ENCODE measurements at places on chromosomes 4 and X.

DNA sequence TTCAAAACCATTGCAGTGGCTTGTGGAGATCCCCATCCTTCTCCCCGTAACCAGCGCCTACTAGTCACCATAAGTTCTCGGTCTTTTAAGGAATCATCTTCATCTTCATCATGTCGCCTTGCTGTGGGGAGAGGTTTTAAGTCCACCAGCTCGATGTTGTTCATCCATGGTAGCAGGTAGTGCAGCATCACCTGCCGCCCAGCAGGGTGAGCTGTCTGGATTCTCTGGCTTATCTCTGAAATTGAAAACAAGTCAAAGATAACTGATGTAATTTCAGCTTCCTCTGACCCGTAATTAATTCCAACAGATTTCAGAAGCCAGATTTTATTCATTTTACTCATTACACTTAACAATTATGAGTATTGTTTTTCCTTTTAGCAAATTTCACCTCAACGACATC lies 67.4 kb downstream of the ZAR1 start:
- no peak for DNase-seq

DNA sequence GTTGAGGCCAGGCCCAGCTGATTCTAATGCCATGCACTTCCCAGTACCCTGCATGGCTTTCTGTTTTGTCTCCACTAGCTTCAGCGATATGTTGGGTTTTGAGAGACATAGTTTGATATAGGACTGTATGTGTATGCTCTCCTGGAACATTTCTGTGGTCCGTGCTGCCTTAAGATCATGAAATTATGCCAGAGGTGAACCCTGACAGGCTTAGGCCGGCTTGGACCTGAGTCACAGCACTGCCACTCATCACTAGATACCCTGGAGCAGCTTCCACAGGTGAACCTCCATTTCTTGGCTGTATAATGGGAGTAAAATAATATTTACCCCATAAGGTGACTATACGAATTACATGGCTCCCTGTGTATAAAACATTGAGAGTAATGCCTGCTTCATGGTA lies 6.4 kb downstream of the SGMS2 start:
- DNase-seq, result no peak

DNA sequence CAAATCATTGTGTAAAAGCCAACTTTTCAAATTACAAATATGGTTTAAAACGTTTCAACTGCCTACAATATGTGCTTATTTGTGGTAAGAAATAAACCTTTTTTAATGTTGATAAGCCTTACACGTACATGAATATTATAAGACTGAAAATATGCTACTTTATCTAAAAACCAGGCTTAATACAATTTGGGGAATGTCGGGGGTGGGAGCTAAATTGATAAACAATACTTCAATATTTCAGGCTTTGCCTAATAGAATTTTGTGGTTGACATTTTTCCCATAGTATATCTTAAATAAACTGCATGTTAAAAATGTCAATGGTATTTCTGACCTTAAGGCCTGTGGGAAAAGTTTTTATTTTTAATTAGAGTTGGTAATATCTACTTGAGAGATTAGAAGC lies 69.8 kb upstream of the SLIT2 start:
- DNase-seq, result no peak

DNA sequence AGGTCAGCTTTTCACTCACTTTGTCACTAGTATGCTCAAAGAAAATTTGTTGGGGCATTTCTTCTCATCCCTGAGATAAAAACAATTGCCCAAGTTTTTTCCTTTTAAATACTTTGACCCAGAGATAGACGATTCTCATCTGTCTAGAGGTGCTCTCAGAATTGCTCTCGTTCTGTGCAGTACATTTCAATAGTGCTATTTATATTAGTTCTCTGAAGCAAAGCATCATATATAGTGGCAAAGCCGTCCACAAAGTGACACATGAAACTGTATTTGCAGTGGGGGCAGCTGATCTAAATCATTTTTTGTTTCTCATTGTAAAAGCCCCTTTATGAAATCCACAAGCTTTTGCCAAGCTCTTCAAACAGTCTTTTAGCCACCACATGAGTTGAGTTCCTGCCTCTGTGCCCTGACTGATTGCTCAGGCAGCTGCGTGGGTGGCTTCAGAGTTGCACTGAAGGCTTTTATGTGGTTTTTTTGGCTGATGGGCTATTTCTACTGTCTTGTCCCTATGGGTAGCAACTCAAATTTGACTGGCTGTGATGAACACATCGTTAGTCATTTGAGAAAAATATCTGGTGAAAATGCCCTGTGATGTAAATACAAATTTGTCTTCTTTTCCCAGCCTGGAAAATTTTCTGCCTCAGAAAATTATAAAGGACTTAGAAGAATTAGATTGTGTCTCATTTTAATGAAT lies 119.1 kb upstream of the OTUD4 start:
- no peak for DNase-seq

- DNase-seq, result peak; percentile 25
Observed at GRCh38 chr4:95547715-95548471, 880 bp downstream of the UNC5C start.

GRCh38 chr4:76430519-76431388 lies 4.3 kb upstream of the SHROOM3 start:
- DNase-seq, result no peak

DNA sequence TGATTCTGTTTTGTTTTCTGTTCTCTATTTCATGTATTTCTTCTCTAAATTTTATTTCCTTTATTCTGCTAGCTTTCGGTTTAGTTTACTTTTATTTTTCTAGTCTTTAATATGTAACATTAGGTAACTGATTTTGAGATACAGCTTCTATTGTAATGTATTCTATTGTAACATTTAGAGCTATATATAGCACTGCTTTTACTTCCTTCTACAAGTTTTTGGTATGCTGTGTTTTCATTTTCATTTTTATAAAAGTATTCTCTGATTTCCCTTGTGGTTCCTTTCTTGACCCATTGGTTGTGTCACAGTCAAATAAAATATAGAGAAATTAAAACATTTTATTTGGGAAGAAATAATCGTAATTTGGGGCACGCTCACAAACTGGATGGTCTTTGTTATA lies 13.9 kb upstream of the CT47A1 start:
- DNase-seq, result no peak

DNA sequence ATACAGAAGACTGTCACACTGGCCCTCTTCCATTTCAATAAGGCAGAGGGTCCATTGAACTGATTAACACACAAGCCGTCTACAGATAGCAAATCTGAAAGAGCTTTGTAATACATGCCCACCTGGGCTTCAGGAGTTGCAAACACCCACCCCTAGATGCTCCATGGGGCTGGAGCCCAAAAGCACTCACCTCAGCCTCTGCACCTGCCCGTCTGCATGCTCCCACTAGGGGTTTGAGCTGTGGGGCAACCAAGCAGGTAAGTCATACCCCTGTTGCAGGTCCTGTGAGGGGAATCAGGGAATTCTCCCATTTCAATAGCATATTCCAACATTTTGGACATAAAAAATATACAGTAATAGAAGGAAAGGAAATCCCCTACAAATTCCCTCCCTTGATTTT lies 243.0 kb upstream of the KCNIP4 start:
- no peak for DNase-seq

DNA sequence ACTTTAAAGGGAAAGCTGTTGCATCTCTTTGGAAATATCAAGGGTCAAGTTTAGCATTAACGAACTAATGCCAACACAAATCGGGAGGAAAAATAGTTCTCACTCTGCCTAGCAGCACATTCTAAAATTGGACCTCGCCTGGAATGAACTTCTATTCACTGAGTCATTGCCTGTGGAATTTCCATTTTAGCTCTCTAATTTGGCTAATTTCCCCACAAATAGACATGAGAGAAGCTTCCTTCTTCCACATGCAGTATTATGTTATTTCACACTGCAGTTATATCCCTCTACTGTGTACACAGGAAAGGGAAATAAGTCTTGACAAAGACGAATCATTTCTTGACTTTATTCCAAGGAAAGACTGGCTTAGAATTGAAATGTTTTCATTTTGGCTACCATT lies 9.3 kb downstream of the ZXDA start:
- no peak for DNase-seq

- DNase-seq, result no peak
Observed at GRCh38 chr4:8914461-8915171, 43.0 kb upstream of the HMX1 start.

GRCh38 chrX:116111497-116111896 lies 59.0 kb upstream of the AGTR2 start:
- DNase-seq, result no peak

GRCh38 chr4:123804196-123804721 lies 407.7 kb downstream of the SPRY1 start:
- no peak for DNase-seq

GRCh38 chr4:174193438-174194374 lies 89.8 kb downstream of the FBXO8 start:
- DNase-seq, result no peak

DNA sequence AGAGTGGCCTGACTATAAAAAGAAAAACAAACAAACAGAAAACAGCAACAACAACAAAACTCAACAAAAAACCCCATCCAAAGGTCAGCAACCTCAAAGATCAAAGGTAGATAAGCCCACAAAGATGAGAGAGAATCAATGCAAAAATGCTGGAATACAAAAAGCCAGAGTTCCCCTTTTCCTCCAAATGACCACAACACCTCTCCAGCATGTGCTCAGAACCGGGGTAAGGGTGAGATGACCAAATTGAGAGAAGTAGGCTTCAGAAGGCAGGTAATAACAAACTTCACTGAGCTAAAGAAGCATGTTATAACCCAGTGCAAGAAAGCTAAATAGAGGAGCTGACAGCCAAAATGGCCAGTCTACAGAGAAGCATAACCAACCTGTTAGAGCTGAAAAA lies 43.5 kb upstream of the ANTXR2 start:
- DNase-seq, result no peak

DNA sequence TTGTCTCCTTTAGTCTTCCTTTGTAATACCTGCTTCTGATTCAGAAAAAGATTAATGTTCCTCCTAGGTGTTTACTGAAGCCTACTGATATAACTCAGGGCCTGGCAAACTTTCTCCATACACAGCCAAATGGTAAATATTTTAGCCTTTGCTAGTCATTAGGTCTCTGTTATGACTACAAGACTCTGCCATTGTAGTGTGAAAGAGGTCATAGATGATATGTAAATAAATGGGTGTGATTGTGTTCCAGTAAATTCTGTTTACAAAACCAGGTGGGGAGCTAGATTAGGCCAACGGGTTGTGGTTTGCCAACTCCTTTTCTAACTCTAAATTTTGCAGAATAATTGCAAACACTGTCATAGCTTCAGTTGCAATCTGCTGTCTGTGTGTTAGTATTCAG lies 568.1 kb upstream of the GNPDA2 start:
- DNase-seq, result no peak

DNA sequence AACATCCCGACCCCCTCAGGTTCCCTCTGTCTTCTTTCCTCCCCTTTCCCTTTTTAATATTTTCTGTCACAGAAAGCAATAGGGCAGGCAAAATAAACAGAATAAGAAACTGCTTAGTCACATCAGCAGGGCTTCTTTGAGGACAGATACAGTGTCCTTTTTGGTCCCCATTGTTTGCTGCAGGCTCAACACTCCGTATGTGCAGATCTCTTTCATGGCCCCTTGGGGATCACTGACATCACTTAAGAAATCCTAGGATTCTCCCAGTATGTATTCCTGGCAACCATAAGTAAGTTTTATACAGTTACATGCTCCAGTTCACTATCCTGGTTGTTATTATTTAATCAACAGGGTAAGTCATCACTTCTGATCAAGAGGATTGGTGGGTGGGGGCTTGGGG lies 448.0 kb downstream of the NKX6-1 start:
- no peak for DNase-seq

- DNase-seq, result no peak
Observed at GRCh38 chrX:13695601-13696115, 6.7 kb downstream of the RAB9A start.

DNA sequence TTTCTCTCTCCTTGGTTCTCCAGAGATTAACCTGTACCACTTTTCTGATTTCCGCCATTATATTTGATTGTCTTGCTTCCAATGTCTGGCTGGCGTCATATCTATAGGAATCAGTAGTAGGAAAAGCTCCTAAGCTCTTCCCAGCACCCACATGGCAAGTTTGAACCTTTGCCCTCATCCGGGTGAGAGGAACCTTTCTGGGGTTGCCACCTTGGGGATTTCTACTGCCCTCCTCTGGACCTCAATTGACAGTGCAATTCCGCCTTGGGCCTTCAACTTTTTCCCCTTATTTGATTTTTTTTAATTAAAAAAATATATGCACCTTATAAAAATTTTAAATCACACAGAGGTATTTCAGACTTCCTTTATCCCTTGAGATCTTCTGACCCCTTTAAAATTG lies 2.0 kb upstream of the CXorf66 start:
- DNase-seq, result no peak

GRCh38 chrX:105773801-105774200 lies 48.5 kb upstream of the NRK start:
- no peak for DNase-seq

- no peak for DNase-seq
Observed at GRCh38 chr4:56671860-56672259, 9.2 kb downstream of the HOPX start.

- DNase-seq, result no peak
Observed at GRCh38 chr4:119016636-119017035, 119.0 kb upstream of the MYOZ2 start.

GRCh38 chrX:135086197-135086854 lies 34.0 kb downstream of the ETDB start:
- DNase-seq, result no peak

GRCh38 chr4:73904491-73904890 lies 35.3 kb downstream of the CXCL1 start:
- DNase-seq, result peak; percentile 15

Measured in left ventricle myocardium inferior (tissue), 1 donor.